ENCODE measurements at places on chromosomes 6 and 20.

GRCh38 chr20:41030531-41031242 is 2.1 kb downstream of the TOP1 start:
- no peak for DNase-seq

DNA sequence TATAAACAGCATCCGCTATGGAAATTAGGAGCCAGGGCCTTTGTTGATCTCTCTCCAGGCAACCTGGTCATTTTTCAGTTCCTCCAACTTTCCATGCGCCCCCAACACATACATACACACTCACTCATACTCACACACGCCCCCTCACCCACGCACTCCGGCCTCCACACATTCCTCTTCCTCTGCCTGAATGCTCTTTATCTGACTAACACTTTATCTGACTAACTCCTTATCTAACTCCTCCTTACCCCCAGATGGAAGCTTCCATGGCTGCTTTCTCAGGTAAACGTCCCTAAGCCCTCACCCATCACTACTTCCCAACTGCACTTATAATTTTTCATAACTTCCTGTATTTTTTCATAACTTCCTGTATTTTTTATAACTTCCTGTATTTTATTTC is 17.4 kb downstream of the CASS4 start:
- peak; percentile 10 for DNase-seq

- peak; percentile 46 for DNase-seq
Observed at GRCh38 chr6:41427642-41428335, 92.4 kb downstream of the NCR2 start.

- no peak for DNase-seq
Observed at GRCh38 chr6:168908887-168909286, 344.8 kb downstream of the THBS2 start.

DNA sequence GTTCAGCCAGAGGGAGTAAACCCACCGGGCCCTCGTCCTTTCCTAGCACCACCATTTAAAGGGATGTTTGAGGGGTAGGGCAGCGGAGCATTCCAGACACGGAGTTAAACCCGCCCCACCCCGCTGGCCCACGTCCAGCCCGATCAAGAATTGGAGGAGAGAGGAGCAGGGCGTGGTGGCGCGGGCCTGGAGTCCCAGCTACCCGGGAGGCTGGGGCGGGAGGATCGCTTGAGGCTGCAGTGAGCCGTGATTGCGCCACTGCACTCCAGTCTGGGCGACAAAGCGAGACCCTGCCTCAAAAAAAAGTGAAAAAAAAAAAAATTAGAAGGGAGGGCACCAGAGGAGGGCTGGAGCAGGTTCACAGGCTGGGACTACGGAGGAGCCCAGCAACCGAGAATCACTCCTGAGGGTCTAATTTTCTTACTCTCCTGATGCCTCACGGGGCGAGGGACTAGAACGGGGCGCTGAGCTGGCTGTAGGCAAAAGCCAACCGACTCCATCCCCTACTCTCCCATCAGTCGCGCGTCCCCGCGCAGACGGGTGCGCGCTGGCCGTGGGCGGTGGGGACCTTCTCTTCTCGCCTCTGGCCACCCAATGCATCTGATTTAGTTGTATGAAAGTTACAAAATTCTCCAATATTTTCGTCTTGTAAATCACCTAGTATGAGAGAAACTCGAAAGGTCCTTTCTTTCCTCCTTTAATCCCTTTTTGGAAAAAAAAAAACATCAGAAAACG is 6.1 kb upstream of the HSPA1B start:
- peak; percentile 80 for DNase-seq

DNA sequence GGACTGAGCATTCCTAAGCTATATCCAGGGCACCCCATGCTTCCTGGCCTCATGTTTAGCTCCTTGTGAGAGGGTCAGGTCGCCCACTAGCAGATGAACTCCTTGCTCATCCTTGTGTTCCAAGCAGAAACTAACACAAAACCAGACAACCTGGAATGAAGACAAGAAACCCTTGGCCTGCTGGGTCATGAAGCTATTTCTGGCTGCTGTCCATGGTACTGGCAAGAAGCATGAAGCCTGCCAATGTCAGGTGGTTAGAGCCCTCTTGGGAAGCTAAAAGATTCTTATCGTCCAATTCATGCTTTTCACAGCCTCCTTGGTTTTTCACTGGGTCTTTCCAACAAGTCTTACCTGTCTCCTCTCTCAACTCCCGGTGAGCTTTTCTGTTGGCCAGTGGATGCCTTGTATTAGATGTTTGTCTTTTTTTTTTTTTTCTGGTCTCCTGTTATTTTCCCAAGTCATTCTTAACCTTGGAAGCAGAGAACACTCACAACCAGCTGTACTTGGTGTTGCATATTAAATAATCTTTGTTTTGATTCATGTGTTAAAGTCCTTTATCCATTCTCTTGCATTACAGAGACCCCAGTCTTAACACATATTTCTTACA is 180.3 kb downstream of the ANKRD60 start:
- no peak for DNase-seq
